Neuronal stem cell (in vitro differentiated cells): ENCODE measurements at places on chromosomes 7 and 10.

DNA sequence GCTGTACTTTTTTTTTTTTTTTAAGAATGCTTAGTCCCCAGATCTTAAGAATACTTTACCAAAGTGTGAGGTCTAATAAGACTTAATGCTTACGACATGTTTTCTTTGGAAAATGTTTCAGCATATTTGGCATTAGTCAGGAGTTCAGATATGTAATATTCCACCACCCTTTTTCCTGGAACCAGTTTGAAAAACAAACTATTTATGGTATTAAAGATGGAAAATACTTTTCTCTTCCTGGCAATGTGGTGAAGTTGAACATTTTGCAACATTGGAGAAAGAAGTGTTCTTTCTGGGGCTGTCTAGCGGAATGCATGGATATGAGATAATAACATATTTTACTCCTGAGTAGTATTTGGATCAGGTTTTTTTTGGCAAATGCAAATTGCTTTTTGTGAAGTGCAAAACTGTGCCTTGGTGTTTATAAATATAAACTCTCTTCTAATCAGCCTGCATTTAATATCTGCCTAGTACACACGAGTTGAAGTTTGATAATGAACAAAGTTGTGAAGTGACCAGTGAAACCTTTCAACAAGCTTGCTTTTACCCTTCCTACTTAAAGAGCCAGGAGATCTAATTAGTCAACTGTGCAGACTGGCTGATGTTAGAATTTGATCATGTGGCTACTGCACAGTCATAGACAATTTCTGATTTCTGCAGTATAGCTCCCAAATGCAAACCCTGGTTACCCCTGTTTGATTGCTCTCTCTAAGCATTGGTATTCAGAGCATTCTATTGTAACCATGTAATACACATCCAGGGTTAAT is 20.9 kb downstream of the MAP3K8 start:
- no peak for DNase-seq

DNA sequence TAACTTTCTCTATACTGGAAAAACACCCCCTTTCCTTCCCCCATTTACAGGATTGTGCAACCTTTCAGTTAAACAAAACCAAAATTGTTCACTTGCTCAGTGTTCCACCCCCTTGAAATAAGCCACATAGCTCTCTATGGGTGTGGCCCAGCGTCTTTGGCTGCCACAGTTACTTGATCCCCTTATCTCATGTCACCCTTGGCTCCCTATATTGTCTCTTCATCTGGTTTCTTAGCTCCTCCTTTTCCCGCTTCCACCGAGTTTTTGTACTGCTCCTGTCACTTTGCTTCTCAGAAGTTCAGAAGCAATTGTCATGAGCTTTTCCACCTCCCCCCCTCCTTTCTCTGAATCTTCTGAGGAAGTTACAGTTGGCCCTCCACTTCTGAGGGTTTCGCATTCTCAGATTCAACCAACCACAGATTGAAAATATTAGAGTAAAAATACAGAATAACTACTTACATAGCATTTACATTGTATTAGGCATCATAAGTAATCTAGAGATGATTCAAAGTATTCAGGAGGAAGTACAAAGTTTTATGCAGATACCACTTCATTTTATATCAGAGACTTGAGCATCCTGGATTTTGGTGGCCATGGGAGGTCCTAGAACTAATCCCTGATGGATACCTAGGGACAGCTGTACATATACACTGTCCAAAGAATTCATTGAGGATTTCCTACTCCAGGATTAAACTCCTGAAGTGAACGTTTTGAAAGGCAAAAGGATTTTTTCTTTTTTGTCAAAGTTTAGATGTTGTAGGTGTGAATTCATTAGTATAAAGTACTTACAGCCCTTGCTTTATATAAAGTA is 60.4 kb downstream of the ADD3 start:
- no peak for DNase-seq

DNA sequence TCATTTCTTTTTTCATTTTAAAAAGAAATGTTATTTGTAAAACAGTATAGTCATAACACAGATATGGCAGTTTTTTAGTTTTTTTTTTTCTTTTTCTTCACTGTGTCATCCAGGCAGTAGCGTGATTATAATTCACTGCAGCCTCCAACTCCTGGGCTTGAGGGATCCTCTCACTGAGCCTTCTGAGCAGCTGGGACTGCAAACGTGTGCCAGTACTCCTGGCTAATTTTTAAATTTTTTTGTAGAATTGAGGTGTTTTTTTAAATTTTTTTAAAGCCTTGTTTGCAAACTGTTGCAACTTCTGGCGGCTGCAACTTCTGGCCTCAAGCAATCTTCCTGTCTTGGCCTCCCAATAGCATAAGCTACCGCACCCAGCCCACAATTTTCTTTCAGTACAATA is 63.0 kb downstream of the HELLS start:
- no peak for DNase-seq

GRCh38 chr10:63114031-63114814 is 18.9 kb upstream of the NRBF2 start:
- DNase-seq, result no peak

DNA sequence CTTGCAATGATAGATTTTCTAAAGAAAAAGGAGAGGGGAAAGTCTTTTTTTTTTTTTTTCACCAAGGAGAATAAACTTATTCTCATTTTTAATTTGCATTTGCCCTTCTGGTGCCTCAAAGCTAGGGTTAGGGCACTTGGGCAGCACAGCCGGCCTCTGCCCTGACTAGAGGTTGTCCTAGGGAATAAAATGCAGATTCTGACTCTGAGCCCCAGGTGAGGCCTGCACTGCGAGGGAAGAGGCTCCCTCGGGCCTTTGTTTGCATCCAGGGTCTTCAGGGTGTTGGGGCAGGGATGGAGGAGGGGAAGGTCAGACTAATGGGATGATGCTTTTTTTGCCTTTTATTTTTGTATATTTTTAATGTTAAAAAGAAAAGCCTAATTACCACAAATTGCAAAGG is 7.8 kb downstream of the MYL7 start:
- DNase-seq, result no peak
